Activated CD4-positive, alpha-beta T cell treated with anti-CD3 and anti-CD28 coated beads for 1 hour (primary cell): ENCODE measurements at places on chromosomes 1 and 21.

- no peak for DNase-seq
These were observed 6.0 kb downstream of the CITED4 start for GRCh38 chr1:40856116-40856515.

GRCh38 chr21:44703731-44704635 is 7.0 kb downstream of the KRTAP10-12 start:
- no peak for DNase-seq

GRCh38 chr1:201904579-201904978 is 15.9 kb downstream of the SHISA4 start:
- no peak for DNase-seq

GRCh38 chr1:58584082-58584895 is 7.2 kb upstream of the TACSTD2 start:
- no peak for DNase-seq

DNA sequence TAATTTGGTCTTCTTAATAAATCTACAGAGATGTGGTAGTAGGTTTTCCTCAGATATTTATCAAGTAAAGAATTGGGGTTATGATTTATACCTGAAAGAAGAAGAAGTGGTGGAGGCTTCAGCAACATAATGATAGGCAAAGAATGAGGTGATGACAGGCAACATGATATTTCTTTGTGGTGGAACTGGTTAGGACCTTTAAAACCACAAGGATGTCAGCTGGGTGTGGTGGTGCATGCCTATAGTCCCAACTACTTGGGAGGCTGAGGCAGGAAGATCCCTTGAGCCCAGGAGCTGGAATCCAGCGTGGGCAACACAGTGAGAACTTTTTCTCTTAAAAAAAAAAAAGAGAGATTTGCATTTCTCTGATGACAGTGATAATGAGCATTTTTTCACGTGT is 34.1 kb upstream of the COL11A1 start:
- DNase-seq, result no peak

DNA sequence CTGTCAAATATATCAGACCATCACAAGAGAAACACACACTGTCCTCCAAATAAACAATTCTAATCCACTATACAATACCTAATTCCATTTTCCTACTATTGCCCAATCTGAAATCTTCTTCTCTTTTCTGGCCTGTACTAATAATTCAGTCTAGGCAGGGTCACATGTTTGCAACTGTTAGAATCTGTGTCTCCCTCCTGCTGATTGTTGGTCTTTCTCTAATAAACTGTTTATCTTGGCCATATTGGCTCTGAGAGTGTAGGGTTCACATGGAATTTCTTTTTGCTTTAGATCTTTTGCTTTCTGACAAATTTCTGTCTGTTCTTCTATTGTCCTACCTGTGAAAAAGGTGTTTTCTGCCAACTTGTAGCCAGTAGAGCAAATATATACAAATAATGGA is 319.9 kb upstream of the ADAMTS5 start:
- DNase-seq, result no peak

GRCh38 chr1:173341307-173341706 is 134.2 kb upstream of the TNFSF4 start:
- DNase-seq, result no peak

DNA sequence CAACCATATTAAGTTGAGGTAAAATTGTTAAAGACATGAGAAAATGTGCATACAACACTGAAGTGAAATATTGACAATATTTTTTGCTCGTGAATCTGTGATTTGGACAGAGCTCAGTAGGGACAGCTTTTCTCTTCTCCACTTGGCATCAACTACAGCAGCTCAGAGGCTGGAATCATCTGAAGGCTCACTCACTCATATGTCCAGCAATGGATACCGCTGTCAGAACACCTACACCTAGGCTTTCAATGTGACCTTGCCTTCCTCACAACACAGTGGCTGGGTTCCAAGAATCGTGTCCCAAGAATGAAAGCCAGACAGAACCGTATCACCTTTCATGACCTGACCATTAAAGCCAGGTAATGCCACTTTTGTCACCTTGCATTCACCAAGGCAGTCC is 115.2 kb downstream of the NRIP1 start:
- no peak for DNase-seq

DNA sequence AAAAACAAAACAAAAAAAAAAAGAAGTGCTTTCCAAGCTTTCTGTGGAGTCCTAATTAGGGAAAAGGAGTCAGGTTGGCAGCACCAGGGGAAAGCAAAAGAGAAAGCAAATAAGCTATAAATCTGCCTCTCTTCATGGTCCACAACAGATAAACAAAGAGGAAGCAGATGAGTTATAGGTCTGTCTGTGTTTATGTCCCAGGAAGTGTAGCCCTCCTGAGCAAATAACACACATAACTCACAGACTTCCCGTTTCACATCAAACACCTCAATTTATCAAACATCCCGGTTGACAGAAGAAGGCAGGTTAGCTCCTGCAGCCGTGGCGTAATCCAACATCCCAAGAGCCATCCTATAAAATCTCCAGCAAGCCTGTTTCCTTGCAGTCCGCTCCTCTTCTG is 5.6 kb upstream of the SLC2A5 start:
- no peak for DNase-seq

DNA sequence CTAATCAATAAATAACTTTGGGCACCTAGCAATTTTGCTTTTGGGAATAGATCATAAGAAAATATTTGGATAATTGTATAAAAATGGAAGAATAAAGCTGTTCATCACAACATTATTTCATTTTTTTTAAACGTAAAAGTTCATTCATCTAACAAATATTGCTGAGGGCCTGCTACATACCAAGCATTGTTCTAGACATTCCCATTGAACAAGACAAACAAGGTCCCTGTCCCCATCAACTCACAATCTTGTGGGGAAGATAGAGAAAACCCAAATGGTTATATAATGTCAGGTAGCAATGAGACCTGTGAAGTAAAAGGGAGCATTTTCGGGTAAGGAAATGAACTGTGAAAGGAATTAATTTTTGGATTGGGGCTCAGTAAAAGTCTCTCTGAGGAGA is 54.0 kb upstream of the BEND5 start:
- no peak for DNase-seq

DNA sequence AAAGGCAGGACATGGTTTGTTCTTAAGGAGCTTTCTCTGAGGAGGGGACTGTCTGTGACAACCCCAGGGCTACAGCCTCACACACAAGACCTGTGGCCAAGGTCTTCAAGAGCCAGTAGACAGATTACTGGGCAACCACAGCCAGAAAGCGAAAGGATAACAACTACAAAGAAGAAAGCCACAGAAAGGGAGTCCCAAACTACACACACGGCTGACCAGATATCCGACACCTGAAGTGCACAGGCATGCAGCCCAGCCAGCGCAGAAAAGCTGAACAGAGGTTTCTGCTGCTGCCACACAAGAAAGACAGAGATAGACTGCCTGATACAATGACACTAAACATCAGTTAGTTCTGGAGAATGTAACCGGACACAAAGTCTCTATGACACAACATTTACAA is 21.4 kb upstream of the NADK start:
- no peak for DNase-seq

DNA sequence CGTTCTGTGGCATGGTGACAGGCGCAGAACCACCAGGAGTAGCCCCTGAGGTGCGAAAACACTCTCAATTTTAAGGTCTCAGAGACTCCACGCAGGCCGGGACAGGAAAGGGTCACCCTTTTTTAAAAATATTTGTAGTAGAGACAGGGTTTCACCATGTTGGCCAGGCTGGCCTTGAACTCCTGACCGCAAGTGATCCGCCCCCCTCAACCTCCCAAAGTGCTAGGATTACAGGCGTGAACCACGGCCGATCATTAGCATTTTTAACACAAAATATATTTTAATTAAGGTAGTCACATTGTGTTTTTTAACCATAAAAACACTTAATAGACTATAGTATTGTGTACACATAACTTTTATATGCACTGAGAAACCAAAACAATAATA is 31.1 kb downstream of the ATP2B4 start:
- no peak for DNase-seq

DNA sequence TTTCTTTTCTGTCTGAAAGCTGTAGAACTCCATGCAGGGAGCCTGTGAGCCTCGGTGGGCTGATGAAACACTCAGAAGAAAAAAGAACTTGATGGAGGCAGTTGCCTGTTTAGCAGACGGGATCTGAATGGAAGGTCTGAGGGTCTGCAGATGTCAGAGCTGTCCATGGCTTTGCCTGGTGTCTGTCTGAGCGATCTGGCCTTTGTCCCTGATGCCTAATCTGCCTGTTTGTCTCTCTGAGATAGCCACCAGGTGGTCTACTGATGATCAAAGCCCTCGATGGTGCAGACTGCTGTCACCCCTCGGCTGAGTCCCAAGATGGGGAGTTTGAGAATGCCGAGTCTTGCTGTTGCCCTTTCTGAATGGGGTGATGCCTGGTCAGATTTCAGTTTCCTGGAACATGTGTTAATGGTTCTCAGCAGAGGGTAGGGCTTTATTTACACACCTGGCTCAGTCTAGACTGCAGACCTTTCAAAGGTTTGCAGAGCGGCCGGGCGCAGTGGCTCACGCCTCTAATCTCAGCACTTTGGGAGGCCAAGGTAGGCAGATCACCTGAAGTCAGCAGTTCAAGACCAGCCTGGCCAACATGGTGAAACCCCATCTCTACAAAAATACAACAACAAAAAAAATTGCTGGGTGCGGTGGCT is 90.4 kb downstream of the KIF26B start:
- no peak for DNase-seq

DNA sequence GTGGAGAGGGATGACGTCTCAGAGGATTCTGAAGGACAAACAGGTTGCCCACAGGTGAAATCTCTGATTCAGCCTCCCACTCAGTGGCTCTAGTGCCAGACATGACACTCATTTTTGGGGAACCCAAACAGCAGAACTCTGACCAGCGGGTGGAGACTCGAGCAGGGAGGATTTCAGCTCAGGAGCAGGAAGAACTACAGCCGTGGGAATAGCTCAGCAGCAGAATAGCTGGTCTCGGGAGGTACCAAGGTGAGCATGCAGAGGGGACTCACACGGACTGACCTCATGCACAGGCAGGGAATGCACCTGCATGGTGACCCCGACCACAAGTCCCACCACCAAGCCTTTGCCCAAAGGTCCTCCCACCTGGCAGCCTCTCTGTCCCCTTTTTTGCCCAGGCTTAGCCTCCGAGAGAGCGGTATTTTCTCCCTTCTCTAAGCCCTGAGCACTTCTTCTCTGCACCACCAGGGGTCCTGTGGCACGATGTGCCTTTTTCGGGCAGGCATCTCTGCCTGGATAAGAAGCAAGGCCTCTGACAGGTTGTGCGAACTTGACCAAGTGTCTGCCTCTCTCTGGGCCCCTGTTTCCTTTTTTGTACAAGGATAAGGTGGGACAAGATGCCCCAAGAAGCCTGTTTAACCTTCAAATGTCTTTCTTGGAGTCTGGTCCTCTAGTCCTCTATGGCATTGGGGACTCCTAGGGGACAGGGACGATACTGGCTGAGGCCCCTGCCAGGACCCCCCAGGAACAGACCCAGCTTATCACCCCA is 8.8 kb upstream of the FGR start:
- peak; percentile 56 for DNase-seq

GRCh38 chr1:67200755-67201154 is 34.5 kb downstream of the IL23R start:
- DNase-seq, result no peak

GRCh38 chr1:234768171-234768568 is 158.2 kb upstream of the IRF2BP2 start:
- DNase-seq, result no peak

GRCh38 chr1:37872692-37873091 is 13.3 kb upstream of the MTF1 start:
- no peak for DNase-seq

DNA sequence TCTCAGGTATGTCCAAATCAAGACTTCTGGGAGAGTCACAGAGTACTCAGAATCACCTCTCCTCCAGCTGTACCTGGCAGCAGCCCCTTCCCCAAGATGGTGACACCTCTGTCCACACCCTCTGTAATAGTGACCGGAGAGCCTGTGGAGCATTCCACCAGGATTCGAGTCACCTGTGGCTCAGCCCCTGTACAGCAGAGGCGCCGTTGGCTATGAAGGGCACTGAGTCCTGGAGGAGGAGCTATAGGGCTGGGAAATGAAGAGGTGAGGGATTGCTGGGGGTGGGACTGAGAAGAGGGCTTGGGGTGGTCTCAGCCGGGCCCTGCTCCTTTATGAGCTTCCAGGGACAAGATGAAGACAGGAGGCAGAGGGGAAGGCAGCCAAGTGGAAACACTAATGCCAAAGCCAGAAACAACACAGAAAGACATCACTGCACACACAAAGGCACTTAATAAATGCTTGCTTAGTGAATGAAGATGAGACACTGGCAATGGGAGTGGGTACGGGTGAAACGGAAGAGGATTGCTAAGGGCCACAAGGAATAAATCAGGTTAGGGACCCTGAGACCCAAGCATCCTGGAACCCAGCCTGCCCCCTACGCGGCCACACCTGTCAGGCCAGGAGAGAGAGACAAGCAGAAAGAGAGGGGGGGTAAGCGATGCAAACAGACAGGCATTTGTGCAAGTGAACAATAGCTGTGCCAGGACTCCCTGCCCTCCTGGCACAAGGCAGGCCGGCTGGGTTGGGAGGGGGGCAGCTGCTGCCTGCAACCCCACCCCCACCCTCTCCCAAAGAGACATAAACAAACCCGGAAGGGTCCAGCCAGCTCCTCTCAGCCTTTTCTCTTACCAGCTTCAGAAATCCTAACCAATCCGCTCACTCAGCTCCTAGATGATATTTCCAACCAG is 3.9 kb downstream of the ARHGEF2 start:
- DNase-seq, result no peak

- DNase-seq, result no peak
These were observed 100.0 kb upstream of the SERTAD4 start for GRCh38 chr1:210132582-210132981.

DNA sequence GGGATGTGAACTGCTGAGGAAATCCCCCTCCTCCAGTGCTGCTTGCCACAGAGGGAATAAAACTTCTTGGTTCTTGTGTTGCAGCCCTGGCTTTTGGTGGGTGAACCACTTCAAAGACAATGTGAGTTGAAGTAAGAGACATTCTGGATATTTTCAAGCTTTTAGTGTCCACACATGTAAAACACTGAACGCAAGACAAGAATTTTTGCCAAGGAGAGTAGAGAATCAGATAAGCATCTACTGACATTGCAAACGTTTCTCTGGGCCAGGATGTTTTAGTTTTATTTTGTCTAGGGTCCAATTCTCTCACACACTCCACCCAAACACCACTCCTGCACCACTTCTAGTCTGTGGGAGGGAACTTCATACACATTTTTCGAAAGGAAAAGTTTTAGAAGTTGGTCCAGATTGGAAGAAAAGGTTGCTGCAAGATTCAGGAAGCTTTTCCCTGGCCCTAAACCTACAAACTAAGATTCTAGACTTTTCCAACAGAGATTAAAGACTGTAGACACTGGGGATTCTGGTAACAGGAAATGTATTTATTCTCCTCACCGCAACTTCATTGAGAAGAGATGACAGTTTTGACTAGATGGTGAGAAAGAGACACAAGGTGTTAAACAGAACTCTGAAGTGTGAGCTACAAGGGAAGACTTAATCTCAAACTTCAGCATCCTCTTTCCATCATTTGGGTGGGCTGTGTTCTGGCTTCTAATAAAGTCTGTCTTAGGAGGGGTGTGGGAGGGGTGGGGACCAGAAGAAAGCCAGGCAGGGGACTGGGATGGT is 16.1 kb downstream of the FASLG start:
- DNase-seq, result no peak
